Omental fat pad (tissue), 4 donors: ENCODE measurements at places on chromosomes 2 and 18. TPM values are rescaled to one million over a fixed set of nuclear protein-coding genes. Genes with fewer than 3 reads are reported as not detected.

GRCh38 chr2:179049203-179049545 is 763 bp downstream of the CCDC141 start:
- no peak for DNase-seq

- DNase-seq, result no peak
These were observed 8.7 kb upstream of the TEX261 start for GRCh38 chr2:71003396-71003795.

GRCh38 chr2:31202833-31203232 is 14.5 kb downstream of the CAPN14 start:
- no peak for DNase-seq

DNA sequence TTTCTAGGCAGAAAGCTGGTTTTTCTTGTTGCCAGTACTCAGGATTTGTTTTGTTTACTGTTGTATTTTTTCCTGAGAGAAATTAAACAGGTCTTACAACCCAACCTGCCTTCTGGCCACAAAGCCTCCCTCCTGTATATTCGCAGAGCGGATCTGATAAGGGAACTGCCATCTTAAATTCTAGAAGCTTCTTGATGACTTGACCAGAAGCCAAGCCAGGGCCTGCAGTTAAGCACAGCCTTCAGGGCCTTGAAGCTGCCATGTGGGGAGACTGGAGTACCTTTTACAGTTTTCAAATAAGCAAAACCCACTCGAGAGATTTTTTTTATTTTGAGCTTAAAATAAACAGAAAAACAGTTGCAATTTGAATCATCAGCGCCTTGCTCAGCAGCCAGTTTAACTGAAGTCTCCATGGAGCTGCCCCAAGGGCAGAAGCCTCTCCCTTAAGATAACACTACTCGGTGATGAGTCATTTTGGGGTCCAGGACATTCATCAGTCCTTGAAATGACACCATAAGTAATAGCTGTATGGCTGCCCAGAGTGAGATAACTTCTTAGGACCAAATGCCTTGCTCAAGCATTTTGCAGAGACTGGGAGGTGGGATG is 51.5 kb upstream of the PHLPP1 start:
- DNase-seq, result no peak

GRCh38 chr18:77572537-77572936 is 322.9 kb downstream of the GALR1 start:
- DNase-seq, result no peak

DNA sequence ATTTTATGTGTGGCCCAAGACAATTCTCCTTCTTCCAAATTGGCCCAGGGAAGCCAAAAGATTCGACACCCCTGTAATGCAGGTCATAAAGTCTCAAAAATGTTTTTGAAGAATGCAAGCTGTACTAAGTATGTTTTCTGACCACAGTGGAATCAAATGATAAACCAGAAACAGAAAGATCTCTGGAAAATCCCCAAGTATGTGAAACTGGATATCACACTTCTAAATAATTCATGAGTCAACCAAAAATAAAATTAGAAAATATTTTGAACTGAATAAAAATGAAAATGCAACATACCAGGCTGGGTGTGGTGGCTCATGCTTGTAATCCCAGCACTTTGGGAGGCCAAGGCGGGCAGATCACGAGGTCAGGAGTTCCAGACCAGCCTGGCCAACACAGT is 34.1 kb upstream of the UBE2F start:
- DNase-seq, result no peak

DNA sequence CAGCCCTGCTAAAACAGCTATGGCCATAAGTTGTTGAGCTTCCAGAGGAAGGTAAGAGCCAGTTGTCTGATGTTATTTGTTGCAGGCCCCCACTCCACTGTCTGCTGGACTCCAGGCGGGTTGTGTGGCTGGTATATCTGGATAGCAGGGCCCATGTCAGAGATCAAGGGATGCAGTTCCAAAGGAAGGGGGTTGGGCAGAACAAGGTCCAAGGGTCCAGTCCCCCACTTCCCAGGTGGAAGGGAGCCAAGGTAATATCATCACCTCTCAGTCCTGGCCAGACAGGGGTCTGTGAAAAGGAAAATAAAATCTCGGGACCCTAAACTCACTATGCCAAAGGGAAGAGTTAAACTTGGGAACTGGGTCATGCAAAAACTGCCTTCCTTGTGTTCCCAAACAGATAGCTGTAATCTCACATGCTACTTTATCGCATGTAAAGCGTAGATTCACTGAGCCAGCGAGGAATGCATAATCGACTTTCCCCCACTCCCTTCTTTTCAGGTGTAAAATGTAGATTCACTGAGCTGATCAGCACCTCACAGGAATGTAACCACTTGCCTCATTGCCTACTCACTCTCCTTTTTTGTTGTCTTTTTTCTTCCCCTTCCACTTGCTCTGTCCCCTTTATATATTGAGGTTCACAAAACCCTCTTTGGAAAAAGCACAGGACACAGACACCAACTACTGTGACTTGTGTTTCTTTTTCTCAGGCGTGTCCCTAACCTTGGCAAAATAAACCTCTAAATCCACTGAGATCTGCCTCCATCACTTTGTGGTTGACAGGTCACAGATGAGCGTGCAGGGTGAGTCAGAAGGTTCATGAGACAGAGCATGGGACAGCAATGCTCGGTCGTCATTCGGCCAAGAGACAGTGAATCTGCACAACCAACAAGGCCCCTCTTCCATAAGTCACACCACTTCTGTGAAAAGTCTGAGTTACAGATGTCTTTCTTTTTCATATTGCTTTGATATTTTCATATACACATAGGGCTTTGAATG is 255.3 kb upstream of the SIX2 start:
- DNase-seq, result no peak

GRCh38 chr2:196427986-196428634 is 211.4 kb upstream of the CCDC150 start:
- no peak for DNase-seq

GRCh38 chr2:181240844-181241243 is 216.3 kb upstream of the ITGA4 start:
- DNase-seq, result no peak

- no peak for DNase-seq
These were observed 1051.3 kb upstream of the NRXN1 start for GRCh38 chr2:52083214-52083613.

DNA sequence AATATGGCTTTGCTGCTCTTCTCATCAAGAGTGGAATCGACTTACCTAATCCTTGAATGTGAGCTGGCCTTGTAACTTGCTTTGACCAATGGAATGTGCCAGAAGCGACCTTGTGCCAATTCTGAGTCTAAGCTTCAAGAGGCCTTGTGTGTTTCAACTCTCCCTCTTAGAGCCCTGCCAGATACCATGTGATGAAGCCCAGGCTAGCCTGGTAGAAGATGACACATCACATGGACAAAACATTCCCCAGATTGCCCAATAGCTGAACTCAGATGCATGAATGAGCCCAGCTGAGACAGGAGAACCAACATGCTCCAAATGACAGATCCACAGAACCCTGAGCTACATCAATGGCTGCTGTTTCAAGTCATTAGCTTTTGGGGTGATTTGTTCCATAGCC is 4.2 kb upstream of the KLHL14 start:
- no peak for DNase-seq

- DNase-seq, result no peak
These were observed 158.3 kb downstream of the WDSUB1 start for GRCh38 chr2:159128191-159128590.

DNA sequence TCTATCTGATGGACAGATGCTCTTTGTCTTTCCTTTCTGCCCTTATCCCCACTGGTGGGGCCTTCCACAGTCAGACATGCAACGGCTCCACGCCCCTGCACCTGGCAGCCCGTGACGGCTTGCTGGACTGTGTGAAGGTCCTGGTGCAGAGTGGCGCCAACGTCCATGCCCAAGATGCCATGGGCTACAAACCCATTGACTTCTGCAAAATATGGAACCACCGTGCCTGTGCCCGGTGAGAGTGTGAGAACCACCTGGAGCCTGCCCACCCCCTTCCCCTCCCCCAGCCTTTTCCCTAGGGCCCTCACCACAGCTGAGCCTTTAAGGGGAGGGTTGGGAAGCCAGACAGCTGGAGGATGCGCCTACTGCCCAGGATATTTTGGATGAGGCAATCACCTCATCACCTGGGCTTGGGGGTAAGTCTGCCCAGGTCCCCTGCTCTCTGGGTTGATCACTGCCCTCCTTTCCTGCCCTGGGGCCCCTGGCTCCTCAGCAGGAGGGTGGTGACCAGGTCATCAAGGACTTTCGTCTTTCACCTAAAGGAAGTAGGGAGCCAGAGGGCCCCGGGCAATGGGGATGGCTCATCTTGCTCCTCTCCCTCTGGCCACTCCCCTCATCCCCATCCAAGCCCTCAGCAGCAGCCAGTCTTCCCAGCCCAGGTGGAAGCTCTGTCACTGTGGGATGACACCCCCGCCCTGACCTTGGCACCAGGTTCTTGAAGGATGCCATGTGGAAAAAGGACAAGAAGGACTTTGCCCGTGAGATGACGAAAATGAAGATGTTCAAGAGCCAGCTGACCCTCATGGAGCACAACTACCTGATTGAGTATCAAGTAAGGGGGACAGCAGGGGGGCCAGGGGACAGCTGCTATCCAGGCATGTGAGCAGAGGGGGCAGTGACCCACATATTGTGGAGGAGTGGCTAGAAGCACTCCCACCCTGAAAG is 3.7 kb downstream of the ANKRD53 start:
- DNase-seq, result no peak

GRCh38 chr2:28695245-28695647 is 56.4 kb upstream of the PPP1CB start:
- DNase-seq, result no peak

- no peak for DNase-seq
These were observed 13.1 kb downstream of the PKDCC start for GRCh38 chr2:42060718-42061619.

GRCh38 chr2:20988905-20989304 is 55.0 kb downstream of the APOB start:
- DNase-seq, result no peak

DNA sequence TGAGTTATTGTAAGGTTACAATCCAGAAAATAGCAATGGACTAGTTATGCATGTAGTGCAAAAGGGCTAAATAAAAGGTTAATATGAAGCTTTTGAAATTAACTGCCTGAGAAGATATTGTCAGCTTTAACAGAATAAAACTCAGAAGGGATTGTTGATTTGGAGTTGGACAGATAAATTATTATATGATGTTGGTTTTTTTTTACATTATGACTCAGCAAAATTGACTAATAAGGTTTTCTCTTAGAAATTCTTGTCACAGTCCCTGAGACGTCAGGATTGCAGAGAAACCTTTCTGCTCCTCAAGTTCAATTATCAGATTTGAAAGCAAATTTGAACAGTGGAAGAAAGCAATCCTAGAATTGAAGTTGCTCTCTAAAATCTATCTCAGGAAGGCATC is 946.9 kb downstream of the CBLN2 start:
- DNase-seq, result no peak

- no peak for DNase-seq
These were observed 109.8 kb upstream of the ALK start for GRCh38 chr2:30031184-30031583.

The SP140 gene
- 4.7 TPM for total RNA-seq

The DSG2 gene
- 47.9 TPM for total RNA-seq

The PLB1 gene
- total RNA-seq, result 15.4 TPM

The LONRF2 gene
- total RNA-seq, result 7.0 TPM

The SERPINB4 gene
- not detected for total RNA-seq

The MTLN gene
- total RNA-seq, result 135 TPM

The ACAA2 gene
- total RNA-seq, result 133 TPM

The CTAGE1 gene
- total RNA-seq, result not detected

The POTEC gene
- not detected for total RNA-seq

The SLC5A7 gene
- total RNA-seq, result not detected

The CDKL4 gene
- total RNA-seq, result 0.72 TPM

The SERPINB10 gene
- 0.72 TPM for total RNA-seq
